Esophagus mucosa (tissue), 1 donor: ENCODE measurements at places on chromosomes 5 and 9. TPM values are rescaled to one million over a fixed set of nuclear protein-coding genes. Genes with fewer than 3 reads are reported as not detected.
A peak's percentile ranks its signal among the peaks of the same experiment; 100 is the strongest.

DNA sequence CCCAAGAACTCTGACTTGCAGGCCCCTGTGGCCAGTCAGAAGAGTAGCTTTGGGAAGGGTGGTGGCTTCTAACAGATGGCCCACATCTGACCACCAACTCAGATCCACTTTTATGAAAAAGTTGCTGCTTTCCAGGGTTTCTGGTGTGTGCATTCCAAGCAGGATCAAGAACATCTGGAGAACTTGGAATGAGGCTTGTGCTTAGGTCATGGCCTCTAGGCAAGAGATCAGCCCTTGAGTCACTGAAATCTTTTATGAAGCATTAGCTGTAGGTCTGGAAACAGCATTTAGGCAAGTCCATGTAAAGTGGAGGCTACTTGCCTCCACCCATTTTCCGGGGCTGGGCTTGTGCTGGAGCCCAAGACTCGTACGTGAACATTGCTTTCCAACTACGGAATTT, 433.3 kb downstream of the SH3GL2 start:
- no peak for ATAC-seq

SLC6A18 gene
- total RNA-seq: not detected

DNA sequence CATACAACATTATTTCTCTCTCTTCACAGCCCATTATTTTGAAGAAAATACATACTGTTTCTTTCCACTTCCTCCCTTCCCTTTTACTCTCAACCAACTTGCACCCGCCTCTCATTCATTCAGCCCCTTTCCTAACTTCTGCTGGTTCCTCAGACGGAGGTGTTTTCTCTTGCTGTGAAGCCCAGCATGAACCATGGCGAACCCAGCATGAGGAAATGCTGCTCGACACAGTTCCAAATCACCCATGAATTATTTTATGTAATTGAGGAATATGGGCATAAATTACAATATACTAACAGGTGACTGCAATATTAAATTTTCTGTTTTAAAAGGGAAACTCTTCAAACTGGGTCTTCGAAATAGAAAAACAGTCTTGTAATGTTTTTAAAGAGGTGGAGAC, 124.8 kb downstream of the MEF2C start:
- no peak for ATAC-seq

DNA sequence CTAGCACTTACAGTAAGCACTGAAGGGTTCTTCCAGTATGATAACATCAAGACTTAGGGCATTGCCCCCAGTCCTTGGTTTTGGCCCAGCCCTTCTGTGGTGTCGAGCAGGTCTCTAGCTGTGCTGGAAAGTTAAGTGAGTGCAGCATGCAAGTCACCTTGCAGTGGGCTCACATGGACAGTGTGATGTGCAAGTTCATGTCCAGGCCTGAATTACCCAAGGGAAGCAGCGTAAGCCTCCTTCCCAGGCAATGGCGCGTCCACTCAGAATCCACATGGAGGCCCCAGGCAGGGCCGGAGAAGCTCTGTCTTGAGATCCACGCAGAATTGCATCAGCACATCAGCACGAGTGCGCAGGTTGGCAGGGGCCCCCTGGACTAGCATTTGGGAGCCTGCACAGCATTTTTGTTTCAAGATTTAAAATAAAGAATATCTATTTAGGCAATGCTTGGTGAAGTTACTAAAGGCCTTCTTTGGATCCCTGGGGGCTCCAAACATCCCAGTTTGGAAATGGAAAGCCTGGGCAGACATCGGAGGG, 108.4 kb upstream of the ALDH1B1 start:
- ATAC-seq: no peak

ZDHHC11 gene
- 11.2 TPM for total RNA-seq

- no peak for ATAC-seq
Observed at GRCh38 chr9:115597330-115597895, 479.5 kb upstream of the TNC start.

GRCh38 chr9:3675946-3676345, 150.1 kb upstream of the RFX3 start:
- ATAC-seq: no peak

DNA sequence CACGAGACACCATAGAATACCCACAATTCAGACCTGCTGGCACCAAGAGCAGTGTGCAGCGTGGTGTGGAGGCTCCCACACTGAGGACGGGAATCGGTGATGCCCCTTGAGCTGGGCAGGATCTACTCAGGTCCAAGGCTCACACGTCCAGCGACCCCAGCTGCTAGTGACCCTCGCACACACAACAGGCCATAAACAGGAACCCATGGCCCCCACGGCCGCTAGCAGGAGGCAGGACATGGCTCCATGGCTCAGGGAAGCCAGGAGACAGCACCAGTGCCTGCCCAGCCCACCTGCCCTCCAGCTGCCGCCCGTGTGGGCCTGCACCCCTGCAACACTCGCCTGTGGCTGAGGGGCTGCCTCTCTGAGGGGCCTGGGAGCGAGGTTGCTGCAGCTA, 43.4 kb upstream of the SLC9A3 start:
- ATAC-seq: peak; percentile 11

ZMAT2 gene
- total RNA-seq: 39.7 TPM

PCDHB13 gene
- total RNA-seq: 3.4 TPM

EPB41L4B gene
- total RNA-seq: 1.1 TPM

DNA sequence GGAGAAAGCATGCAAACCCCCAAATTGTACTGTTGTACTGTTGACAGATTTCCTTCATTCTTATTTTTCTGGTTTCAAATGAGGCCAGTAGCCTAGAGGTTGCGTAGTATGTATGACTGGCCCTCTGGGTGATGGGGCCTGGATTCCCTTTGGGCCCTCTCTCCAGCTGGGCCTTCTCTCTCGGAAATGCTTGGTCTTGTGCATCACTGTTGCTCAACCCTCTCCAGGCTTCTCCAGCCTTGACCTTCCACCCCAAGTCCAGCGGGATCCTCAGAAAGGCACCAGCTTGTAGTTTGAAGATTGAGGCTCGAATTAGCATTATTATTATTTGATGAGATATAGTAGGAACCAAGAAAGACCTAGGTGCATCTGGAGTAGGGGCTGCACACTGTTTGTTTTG, 87.0 kb downstream of the ANGPTL2 start:
- ATAC-seq: no peak

GDA gene
- total RNA-seq: 0.52 TPM

DNA sequence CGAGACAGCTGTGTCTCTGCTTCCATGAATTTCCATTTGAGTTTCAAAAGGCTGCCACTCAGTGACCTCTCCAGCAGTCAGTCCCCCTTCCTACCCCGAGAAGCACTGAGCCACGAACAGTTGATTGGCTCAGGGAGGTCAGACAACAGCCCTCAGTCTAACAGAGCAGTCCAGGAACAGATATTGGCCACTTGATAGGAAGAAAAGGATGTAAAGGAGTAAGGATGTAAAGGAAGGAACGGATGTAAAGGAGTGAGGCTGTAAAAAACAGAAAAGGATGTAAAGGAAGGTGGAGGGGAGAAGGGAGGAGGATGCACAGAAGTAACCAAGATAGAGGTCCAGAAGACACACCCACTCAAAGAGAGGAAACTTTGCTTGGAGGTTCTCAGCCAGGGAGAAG, 3.2 kb upstream of the NR4A3 start:
- no peak for ATAC-seq

NRARP gene
- 20.4 TPM for total RNA-seq

AMBP gene
- total RNA-seq: 0.44 TPM

BHMT2 gene
- 0.72 TPM for total RNA-seq

DNA sequence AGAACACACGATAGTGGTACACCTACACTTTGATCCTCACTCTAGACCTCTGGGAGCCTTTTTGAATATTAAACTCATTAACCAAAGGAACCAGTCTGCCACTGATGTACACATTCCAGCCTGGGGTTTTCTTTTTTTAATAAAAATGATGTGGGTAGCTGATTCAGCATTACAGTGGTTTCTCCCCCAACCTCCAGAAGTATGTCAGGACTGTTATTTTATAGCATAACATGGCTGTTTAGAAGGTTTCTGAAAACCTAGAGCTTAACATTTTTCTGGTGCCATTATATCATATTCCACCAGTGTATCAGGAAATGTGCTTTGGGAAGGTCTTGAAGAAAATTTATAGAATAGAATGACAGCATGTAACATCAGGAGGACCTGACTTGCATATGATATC, 540.9 kb upstream of the WWC1 start:
- ATAC-seq: no peak

- ATAC-seq: no peak
Observed at GRCh38 chr5:37638897-37639296, 200.9 kb downstream of the GDNF start.

NUTM2F gene
- not detected for total RNA-seq

- no peak for ATAC-seq
Observed at GRCh38 chr5:168552146-168552545, 23.0 kb downstream of the FBLL1 start.

DNA sequence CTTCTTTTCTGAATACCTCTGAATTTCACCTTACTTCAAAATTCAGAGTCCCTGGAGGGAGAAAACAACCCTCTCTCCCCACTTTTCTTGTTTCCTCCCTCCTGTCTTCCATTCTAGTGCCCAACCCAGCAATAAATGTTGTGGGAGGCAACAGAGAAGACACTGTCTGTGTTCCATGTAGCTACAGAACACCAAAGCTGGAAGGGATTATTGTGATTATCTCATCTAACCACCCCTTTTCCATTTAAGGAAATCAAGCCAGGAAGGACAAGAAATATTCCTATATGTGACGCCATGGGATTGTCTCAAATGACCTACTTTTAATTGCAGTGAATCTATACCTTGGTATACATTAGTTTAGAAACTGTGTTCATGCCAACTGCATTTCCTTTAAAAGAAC, 476.6 kb upstream of the TNC start:
- peak; percentile 41 for ATAC-seq

GRCh38 chr9:111691672-111692329, 30.4 kb downstream of the GNG10 start:
- ATAC-seq: no peak

TMEM174 gene
- total RNA-seq: not detected

SPAAR gene
- 0.16 TPM for total RNA-seq

DNA sequence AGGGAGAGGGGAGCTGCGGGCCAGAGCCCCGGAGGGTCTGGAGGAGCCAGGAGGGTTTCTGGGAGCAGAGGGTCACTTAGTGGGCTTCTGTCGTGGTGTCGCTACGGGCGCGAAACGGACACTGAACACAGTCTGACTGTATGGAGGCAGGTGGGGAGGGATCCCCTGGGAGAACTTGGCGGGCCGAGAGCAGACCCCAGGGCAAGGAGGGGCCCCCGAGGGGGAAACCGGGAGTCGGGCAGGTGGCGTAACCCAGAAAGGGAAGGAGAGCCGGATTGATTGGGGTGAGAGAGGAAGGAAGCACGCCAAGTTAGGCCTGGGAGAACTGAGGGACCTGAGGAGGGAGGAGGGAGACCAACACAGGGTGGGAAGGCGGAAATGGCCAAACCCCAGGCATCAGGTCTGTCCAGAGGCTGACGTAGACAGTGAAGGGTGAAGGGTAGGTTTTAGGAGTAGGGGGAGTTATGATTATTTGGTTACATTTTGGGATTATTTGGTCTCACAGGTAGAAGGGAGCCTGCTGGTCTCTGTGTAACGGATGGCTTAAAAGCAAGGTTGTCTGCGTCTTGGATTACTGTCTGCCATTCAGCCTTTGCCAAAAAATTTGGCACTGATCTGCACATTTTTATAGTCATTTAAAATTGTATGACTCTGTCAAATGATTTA, 3.3 kb upstream of the MSMP start:
- ATAC-seq: peak; percentile 35

- peak; percentile 98 for ATAC-seq
Observed at GRCh38 chr9:88984543-88984883, 6.8 kb upstream of the S1PR3 start.

GRCh38 chr5:76718381-76718832, 2.5 kb downstream of the F2R start:
- no peak for ATAC-seq

DNA sequence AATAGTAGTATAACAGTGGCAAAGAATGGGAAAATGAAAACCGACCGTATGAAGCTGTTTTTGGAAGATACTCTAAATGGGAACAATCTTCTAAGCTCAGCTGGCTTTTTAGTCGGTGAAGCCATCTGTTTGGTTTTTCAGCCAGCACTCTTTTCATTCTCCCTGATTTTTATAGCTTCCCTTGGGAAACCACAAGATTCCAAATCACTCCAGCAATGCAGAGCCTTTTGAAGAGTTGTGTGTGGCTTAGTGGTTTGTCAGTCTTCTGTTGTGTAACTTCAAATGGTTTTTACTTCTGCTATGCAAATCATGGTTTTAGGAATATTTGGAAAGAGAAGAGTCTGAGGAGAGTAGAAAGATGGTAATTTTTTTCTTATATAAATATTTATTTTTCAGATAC, 180.7 kb downstream of the KDM4C start:
- no peak for ATAC-seq

- ATAC-seq: no peak
Observed at GRCh38 chr9:92942688-92943616, 4.4 kb upstream of the FGD3 start.

GRCh38 chr5:625516-625915, 13.4 kb downstream of the CEP72 start:
- no peak for ATAC-seq

GRCh38 chr9:85425153-85425611, 316.6 kb downstream of the AGTPBP1 start:
- peak; percentile 59 for ATAC-seq

GRCh38 chr9:84001621-84002020, 21.0 kb downstream of the RMI1 start:
- no peak for ATAC-seq

PLPP1 gene
- 16.2 TPM for total RNA-seq

BASP1 gene
- 4.9 TPM for total RNA-seq

- no peak for ATAC-seq
Observed at GRCh38 chr9:126864771-126865170, 4.3 kb downstream of the ZBTB34 start.

BAAT gene
- total RNA-seq: 0.08 TPM

DNA sequence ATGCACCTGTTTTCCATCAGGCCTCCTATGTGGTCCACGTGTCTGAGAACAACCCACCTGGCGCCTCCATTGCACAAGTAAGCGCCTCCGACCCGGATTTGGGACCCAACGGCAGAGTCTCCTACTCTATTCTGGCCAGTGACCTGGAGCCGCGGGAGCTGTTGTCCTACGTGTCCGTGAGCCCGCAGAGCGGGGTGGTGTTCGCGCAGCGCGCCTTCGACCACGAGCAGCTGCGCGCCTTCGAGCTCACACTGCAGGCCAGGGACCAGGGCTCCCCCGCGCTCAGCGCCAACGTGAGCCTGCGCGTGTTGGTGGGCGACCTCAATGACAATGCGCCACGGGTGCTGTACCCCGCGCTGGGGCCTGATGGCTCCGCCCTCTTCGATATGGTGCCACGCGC, 1.7 kb downstream of the PCDHGB1 start:
- ATAC-seq: no peak

WNK2 gene
- total RNA-seq: 0.92 TPM

GRCh38 chr9:112823257-112823656, 67.4 kb downstream of the SLC46A2 start:
- ATAC-seq: no peak

DNA sequence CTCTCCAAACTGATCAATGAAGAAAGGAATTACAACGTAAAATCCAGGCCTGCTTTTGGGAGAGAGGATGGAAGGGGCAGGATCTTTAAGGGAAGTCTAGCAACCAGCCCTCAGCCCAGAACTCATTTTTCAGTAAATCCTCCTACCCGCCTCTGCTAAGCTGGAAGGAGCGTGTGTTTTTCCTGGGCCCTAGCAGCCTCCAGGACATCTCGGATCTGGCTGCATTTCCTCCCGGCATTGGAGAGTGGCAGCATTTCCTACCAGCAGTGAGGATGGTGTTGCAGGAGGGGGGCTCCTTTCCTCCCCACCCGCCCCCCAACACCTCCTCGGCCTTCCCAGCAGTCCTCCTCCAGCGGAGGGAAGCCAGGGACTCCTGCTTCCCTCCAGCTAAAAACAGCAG, 54.5 kb downstream of the DCP2 start:
- ATAC-seq: no peak
